Frontal cortex (tissue), 4 donors: ENCODE measurements at places on chromosomes 7 and 10.

- no peak for DNase-seq
Measured at GRCh38 chr7:148587076-148587475, 3.5 kb upstream of the C7orf33 start.

- DNase-seq: no peak
Measured at GRCh38 chr10:45811075-45811474, 36.2 kb downstream of the AGAP4 start.

DNA sequence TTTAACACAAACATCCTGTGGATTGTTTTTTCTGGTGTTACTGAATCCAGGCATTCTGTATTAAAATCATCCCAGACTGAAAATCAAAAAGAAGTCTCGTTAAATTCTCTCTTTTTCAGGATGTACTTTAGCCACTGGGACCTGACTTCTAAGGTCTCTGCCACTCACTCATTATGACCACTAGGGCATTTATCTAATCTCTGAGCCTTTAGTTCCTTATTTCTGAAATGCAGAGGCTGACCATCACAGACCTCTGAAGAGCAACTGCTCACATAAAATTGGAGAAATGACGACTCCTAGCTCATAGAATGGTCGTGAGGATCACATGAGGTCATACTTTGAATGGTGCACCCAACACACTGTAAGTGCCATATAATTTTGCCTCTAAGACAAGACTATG lies 63.2 kb downstream of the KCNMA1 start:
- DNase-seq: no peak

DNA sequence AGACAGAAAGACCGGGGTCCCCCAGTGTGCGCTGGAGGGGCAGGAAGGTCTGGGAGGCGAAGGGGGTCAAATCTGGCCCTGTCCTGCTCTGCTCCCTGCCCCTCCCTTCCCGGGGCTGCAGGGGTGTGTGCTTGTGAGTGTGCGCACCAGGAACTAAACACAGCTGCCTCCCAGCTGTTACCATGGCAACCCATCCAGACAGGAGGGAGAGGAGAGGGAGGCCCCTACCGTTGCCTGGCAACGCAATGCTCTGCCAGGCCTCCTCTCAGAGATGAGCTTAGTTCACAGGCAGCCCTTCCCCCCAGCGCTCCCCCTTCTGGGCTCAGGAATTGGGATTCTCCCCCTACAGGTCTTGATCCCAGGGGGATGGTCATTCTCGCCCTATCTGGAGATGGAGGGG lies 6.1 kb downstream of the NYAP1 start:
- DNase-seq: peak; percentile 99

DNA sequence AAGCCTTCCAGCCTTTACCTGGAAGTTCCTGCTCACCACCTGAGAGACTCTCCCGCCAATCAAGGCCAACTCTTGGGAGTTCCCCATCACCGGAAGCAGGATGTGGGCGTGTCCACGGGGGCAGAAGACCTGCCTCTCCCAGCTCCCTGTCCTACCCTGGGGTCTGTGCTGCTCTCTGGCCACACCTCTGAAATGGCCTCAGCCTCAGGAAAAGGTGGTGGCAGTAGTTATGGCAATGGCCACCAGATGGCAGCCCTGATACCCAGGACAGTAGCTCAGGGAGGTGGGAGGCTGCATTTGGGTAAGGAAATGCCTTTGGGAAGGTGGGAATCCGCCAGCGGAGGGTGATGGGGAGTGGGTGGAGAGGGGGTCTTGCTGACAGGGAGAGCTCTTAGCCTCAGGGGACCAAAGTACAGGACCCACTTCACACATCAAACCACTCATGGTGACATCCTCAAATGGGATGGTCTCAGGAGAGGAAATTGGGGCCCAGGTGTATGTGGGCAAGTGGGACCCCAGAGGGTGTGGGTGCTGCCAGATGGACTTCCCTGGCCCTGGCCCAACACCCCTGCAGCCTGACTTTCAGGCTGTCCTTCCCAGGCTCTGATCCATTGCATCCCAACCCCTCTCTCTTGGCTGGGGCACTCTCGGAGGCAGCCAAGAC lies 33.9 kb downstream of the KAZALD1 start:
- DNase-seq: no peak

DNA sequence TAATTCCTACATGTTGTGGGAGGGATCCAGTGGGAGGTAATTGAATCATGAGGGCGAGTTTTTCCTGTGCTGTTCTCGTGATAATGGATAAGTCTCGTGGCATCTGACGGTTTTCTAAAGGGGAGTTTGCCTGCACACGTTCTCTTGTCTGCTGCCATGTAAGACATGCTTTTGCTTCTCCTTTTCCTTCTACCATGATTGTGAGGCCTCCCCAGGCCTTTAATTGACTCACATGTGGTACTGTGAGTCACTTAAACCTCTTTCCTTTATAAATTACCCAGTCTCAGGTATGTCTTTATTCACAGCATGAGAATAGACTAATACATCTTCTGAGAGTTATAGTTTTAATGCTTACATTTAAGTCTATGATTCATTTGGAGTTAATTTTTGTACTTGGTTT lies 22.6 kb upstream of the CPN1 start:
- no peak for DNase-seq

DNA sequence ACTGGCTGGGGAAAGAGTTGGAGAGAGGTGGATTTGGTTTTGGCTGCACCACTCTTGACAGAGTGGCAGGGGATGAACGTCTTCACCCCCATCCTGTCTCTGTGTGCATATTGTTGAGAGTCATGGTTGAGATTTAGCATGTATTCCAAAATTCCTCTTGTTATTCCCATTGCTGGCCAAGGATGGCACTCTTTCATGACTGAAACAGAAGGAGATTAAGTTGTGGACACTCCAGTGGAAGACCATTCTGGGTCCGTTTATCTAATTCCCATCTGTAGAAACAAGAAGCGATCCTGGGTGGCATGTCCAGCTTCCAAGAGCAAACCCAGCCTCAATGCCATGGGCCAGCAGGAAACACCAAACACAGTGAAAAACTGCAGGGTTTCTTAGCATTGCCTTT lies 469.0 kb upstream of the IGFBP3 start:
- DNase-seq: no peak

DNA sequence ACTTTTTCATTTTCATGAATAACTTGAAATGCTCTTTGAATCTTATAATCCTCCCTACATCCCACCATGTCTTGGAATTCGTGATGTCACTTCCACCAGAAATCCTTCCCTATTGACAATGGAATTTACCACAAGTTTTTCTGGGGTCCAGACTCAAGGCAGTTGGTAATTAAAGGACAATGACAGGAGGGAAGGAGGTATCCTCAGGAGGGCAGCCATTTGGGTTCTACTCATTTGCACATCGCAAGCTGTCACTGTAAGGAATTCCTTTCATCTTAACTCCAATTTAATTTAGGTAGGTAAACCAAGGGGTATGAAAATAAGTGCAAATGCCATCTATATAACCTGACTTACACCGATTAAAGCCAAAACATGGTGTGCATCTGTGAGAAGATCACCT lies 21.9 kb downstream of the LRRC17 start:
- DNase-seq: no peak

DNA sequence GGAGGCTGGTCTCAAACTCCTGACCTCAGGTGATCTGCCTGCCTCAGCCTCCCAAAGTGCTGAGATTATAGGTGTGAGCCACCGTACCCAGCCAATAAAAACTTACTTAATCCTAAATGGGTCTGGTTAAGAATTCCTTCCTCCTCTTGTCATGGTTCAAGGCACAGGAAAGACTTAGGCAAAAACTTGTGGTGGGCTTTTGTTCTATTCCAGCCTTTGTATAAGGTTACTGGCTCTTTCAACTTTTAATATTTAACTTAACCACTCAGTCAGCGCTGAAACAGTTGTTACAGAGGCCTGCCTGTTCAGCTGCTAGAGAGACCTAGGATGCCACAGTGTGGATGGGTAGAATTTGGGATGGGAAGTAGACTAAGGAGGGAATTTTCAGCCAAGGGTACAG lies 28.1 kb upstream of the GARS1 start:
- no peak for DNase-seq

DNA sequence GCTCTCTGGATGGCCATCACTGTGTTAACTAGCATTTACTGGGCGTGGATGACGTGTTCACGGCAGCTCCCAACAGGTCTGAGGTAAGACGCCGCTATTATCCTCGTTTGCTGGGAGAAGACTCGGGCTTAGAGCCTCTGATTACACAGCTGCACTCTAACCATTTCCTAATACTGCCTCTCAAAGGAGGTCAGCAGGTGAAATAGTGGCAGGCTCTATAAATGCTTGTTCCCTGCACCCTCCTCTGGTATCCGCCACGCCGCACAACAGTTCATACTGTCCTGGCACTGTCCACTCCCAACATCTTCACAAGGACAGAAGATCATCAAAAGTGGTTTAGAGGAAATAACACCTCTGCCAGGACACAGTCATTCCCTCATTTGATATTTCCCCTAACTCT lies 28.3 kb downstream of the HIPK2 start:
- DNase-seq: no peak

GRCh38 chr10:104329735-104330134 lies 8.5 kb downstream of the ITPRIP start:
- no peak for DNase-seq

DNA sequence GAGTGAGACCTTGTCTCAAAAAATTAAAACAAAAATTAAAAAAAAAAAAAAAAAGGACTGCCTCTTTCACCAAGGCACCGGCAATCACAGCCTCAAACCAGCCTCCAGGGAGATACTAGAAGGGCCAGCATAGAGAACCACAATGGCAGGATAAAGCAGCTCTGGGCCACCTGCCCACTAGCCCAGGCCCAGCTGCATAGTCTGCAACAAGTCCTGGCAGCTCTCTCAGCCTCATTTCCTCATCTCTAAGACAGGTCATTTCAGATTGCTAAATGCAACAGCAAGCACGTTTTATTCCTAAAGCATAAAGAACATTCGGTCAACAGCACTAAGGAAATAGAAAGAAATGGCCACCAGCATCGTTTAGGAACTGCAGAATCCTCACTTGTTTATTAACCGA lies 28.8 kb downstream of the XPNPEP1 start:
- DNase-seq: no peak

DNA sequence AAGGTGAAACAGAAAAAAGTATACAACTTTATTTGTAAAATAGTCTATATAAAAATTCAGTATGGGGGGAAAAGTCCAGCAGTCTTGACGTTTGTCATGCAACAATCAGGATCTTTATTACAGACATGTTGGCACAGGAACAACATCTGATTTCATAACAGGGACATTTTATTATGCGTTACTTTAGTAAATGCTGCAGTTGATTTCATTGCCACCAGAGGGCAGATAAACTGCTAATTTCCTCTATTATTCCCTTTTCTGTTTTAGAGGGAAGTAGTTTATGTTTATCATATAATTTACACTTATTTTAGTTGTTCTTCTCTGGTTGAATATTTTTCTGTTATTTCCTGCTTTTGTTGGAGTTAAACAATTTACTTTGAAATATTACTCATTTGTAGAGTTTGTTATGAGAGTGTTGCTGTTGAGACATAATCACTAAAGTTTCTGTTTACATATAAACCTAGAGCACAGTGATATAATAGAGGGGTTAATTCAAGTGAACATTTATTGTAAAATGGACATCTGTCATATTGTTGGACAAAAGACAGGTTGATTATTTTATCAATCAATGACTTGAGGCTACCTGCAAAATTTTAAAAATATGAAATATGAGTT lies 3.3 kb downstream of the PLXDC2 start:
- peak; percentile 48 for DNase-seq

DNA sequence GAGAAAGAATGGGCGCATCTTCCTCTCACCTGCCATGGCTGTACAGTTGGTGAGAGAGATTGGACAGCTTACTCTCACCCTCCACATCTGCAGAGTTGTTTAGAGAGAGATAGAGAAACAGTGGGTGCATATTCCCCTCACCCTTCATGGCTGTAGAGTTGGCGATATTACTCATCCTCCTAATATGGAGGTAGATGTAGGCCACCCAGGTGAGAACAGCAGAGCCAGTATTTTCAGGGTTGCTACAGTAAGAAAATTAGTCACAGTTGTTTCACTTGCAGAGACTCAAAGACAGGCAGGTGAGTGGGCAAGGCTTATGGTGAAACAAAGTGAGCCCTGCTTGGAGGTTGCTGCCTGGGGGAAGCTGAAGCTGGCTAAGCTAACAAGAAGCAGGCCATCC lies 65.0 kb upstream of the PFKP start:
- no peak for DNase-seq

- DNase-seq: no peak
Measured at GRCh38 chr10:30117812-30118501, 58.6 kb upstream of the JCAD start.

DNA sequence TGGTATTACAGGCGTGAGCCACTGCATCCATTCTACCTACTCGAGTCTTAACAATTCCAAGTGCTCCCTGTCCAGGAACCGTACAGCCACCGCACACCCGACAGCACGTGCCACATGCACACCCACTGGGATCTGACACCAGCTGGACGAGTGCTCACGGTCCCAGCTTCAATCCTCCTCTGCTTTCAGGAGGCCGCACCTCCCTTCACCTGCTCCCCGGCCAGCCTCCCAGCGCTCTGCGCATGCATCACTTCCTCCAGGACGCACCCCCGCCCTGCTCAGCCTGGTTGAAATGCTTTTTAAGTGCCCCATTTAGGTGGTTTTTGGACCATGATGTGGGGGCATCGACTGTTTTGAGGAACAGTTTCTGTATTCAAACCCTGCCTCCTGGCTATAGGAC lies 47.3 kb upstream of the TMEM213 start:
- DNase-seq: no peak

- DNase-seq: no peak
Measured at GRCh38 chr7:46784732-46785131, 797.2 kb downstream of the TNS3 start.

- no peak for DNase-seq
Measured at GRCh38 chr7:44981035-44981706, 2.4 kb upstream of the MYO1G start.

DNA sequence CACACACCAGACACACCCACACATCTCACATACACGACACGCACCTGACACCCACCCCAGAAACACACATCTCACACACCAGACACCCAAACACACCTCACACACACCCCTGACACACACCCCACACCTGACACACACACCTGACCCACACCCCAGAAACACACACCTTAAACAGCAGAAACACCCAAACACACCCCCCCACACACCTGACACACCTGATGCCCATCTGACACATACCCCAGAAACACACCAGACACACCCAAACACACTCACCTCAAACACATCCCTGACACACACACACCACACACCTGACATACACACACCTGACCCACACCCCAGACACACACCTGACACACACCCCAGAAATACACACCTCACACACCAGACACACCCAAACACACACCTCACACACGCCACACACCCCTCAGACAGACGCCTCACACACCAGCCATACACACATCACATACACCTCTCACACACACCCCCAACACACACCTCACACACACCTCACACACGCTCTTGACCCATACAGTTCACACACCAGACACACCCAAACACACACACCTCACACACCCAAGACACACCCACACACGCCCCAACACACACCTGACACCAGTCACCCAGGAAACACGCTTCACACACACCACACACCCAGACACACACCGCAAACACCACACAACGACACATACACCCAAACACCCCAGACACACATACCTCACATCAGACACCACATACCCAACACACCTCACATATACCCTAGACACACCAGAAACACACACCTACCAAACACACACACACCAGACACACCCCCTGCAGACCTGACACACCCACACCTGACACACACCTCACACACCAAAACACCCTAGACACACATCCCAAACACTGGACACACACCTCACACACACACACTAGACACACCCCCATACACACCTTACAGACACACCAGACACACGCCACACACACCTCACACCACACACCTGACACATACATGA lies 1.7 kb upstream of the CALY start:
- DNase-seq: no peak
